ENCODE measurements at places on chromosomes 7 and 10.

- no peak for DNase-seq
Measured at GRCh38 chr7:95688931-95689495, 83.3 kb upstream of the DYNC1I1 start.

- DNase-seq = no peak
Measured at GRCh38 chr10:74008212-74008731, 10.4 kb downstream of the VCL start.

DNA sequence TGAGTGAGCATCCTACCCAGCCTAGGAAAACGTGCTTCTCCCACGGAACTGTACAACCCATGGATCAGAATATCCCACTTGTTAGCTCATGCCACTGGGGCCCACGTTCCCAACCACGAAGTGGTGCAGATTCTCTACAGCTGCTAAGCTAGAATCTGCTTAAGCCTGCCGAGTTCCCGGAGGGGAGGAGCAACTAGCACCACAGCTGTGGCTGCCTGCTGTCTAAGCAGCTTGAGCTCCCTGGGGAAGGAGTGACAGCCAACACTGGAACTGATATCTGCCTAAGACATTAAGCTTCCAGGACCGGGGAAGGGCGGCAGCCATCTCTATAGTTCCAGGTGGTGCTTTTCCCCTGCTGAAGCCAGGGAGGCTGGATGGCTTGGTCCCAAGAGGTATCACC lies 334.7 kb upstream of the CHRM2 start:
- no peak for DNase-seq

GRCh38 chr10:396535-397220 lies 261.4 kb downstream of the ZMYND11 start:
- no peak for DNase-seq

DNA sequence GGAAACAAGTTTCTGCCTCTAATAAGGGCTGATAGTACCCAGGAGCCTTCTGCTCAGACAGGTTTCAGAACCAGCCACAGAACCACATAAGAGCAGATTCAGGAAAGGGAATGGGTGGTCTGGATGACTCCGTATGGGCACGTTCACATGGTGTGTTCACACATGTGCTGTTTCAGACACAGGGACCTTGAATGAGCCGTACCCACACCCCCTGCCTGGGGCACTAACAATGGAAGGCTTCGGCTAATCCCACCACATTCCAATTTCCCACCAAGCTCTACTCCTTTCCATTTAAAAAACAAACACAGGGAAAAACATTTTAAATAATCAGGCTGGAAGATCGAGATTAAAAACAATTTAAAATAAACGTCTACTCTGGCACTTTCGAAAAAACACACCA lies 217.3 kb downstream of the GRID1 start:
- no peak for DNase-seq

- no peak for DNase-seq
Measured at GRCh38 chr10:26215935-26216584, 514 bp upstream of the GAD2 start.

GRCh38 chr7:151918510-151918843 lies 37.8 kb upstream of the GALNTL5 start:
- DNase-seq = no peak

All from CD4-positive, alpha-beta T cell treated with Interleukin-15 for 4 hours (primary cell).